Mesangial cell (primary cell): ENCODE measurements at places on chromosomes 13 and 19. TPM values are rescaled to one million over a fixed set of nuclear protein-coding genes. Genes with fewer than 3 reads are reported as not detected.

AMER2 gene
- total RNA-seq, result under 0.01 and 0.25 TPM in 2 replicates

GADD45B gene
- 61.1 and 83.2 TPM in 2 replicates for total RNA-seq

AKT1S1 gene
- 36.3 and 38.9 TPM in 2 replicates for total RNA-seq

SCAMP4 gene
- 103 and 128 TPM in 2 replicates for total RNA-seq

NOTCH3 gene
- total RNA-seq, result 10.9 and 14.7 TPM in 2 replicates

SMAD9 gene
- 1.1 and 4.4 TPM in 2 replicates for total RNA-seq

KLF2 gene
- total RNA-seq, result 1.3 and 3.4 TPM in 2 replicates

PRRG2 gene
- 0.16 and 1.1 TPM in 2 replicates for total RNA-seq

NR1H2 gene
- 68.1 and 81.8 TPM in 2 replicates for total RNA-seq

ZNF649 gene
- total RNA-seq, result 4.7 and 4.9 TPM in 2 replicates

MIR17HG gene
- 1.3 and 1.8 TPM in 2 replicates for total RNA-seq

PSG1 gene
- total RNA-seq, result not detected in 2 replicates

CNN1 gene
- total RNA-seq, result 54.9 and 84.6 TPM in 2 replicates

VSTM1 gene
- not detected in 2 replicates for total RNA-seq

URAD gene
- total RNA-seq, result not detected in 2 replicates

C19orf73 gene
- 3.7 and 6.0 TPM in 2 replicates for total RNA-seq

TPM4 gene
- 406 and 723 TPM in 2 replicates for total RNA-seq

MYH14 gene
- 0.81 and 0.89 TPM in 2 replicates for total RNA-seq

SCN1B gene
- 3.7 and 15.8 TPM in 2 replicates for total RNA-seq

CEACAM7 gene
- total RNA-seq, result not detected in 2 replicates

HSPB6 gene
- 2.3 and 6.8 TPM in 2 replicates for total RNA-seq

FFAR1 gene
- not detected in 2 replicates for total RNA-seq

ZNF350 gene
- 2.0 and 2.7 TPM in 2 replicates for total RNA-seq

ELOF1 gene
- 52.6 and 79.0 TPM in 2 replicates for total RNA-seq

POU4F1 gene
- not detected in 2 replicates for total RNA-seq

EPS8L1 gene
- 6.0 and 30.7 TPM in 2 replicates for total RNA-seq

RASGRP4 gene
- total RNA-seq, result not detected in 2 replicates

ZNF480 gene
- 3.9 and 9.0 TPM in 2 replicates for total RNA-seq

KIR2DL4 gene
- not detected in 2 replicates for total RNA-seq

LIN7B gene
- 6.4 and 8.9 TPM in 2 replicates for total RNA-seq

RAB20 gene
- total RNA-seq, result 3.4 and 4.2 TPM in 2 replicates
